Neural progenitor cell (in vitro differentiated cells): ENCODE measurements at places on chromosomes 12 and 14.
A peak's percentile ranks its signal among the peaks of the same experiment; 100 is the strongest.

GRCh38 chr12:89650239-89650638 is 58.4 kb downstream of the ATP2B1 start:
- no peak for DNase-seq

DNA sequence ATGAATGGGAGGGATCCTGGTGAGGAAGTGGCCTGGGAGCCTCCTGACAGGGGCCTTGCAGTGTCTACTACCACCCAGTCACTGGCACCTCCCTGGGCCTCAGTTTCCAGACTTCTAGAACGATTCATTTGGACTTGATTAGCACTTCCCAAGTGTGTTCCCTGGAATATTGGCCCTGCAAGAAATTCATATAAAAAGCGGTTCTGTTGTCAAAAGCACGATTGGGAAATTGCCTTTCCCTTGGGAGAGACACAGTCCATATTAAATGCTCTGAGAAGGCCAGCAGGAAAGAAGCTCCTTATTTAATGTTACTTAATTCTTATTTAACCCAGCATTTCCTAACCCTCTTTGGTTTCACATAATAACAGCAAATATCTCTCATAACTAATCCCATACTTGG is 61.9 kb downstream of the DRAM1 start:
- no peak for DNase-seq

DNA sequence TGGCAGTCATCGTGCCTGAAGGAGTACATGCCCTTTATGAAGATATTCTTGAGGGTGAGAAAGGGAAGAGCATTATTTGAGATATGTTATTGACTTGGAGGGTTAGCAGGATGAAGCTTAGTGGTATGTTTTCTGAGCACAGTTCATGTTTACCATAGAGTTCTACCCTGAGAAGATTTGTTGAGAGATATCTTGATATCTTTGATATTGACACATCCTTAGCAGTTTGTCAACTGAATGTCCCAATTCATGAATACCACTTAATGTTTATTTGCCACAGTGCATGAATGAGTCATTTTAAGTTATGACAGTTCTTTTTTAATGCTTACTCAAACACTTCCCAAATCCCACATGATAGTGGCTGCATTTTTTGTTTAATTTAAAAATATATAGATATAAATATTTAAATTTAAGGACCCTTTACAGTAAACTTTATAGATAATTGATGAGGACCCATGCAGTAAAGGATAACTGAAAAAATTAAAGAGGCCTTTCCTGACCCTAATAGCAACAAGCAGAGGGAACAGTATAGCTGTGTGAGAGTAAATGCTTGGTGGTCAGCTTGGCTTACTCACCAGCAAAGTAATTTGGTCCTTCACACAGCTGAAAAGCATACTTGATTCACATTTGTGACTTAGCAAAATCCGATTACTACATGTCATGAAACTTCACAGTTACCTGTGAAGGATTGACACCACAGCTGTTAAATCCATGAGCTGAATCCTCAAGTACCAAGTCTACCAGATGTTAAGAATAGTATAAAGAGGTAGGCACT is 25.8 kb downstream of the SLC39A9 start:
- no peak for DNase-seq

- no peak for DNase-seq
Observed at GRCh38 chr14:54730156-54730961, 163.4 kb downstream of the SAMD4A start.

- no peak for DNase-seq
Observed at GRCh38 chr14:101929946-101930345, 34.4 kb upstream of the DYNC1H1 start.

- no peak for DNase-seq
Observed at GRCh38 chr14:31877255-31877798, 199.8 kb upstream of the ARHGAP5 start.

DNA sequence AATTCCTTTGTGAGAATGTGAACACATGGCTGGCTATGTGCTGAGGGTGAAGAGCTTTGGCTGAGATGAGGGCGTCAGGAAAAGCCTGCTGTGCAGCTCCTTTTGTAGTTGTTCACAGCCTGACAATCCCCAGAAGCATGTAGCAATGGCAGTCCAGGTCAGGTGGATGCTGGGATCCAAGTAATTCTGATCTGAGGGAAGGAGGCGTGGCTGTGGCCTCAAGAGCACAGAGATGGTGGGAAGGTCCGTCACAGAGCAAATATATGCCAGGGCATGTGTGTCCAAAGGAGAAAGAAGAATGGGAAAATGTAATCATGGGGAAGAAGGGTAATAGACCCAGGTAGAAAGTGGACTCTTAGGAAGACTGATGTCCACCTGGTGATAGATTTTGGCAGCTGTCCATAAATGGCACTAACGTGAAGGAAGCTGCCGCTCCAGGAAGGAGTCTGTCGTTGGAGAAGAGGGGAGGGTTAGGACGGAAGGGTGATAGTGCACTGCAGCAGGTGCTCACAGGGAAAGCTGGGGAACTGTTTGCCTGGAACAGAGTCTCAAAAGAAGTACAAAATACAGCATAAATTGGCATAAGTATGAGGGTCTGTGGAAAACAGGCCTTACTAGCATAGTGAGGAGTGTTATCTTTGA is 13.8 kb downstream of the MGST1 start:
- DNase-seq: peak; percentile 31

DNA sequence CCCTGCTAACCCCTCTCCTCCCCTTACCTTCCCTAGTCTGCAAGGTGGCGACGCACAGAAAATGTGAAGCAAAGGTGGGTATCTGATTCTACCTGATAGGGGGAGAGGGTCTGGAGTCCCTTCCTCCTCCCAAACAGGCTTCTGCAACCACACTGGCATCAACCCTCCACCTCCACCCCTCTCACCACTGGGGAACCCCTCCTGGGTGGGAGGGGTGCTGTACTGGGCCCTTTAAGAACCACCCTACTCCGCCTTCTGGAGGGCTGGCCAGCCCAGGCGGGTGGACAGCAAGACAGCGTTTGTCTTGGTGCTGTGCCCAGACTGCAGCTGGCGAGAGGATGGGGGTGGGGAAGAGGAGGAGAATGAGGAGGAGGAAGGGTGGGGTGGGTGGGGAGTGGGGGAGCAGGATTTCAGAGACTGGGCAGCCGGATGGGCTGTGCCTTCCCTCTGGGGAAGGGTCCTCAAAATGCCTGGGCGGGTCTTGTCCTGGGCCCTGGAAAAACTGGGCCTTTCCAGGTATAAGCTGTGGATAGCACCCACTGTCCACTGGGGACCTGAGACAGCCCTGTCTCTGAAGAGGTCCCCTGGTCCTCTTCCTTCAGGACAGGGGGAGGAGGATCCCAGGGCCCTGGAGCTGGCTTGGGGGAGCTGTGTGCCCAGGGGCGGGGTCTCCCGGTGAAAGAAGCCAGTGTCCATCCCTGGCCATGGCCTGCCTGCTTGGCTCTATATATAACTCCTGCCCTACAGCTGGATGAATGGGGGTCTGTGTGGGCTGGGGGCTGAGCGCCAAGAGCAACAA is 2.8 kb downstream of the TNS2 start:
- DNase-seq: no peak

- DNase-seq: no peak
Observed at GRCh38 chr12:91618281-91618680, 435.7 kb upstream of the DCN start.

GRCh38 chr12:77845831-77846230 is 15.1 kb downstream of the NAV3 start:
- DNase-seq: no peak

DNA sequence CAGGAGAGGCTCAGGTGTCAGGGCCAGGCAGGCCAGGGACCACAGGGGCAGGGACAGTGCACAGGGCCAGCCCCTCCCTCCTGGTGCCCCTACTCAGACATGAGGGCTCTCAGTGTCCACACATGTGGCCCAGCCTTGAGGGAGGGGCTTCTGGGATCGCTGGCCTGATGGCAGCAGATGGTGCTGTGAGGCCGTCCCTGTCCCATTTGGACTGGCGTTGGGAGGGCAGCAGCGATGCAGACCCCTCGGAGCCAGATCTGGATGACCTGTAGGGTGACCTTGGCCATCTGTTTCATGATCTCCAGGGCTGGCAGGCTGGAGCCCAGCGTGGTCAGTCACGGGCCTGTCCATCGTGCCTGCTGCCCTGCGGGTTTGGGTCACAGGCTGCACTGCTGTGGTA is 377.6 kb downstream of the TMEM121 start:
- no peak for DNase-seq

DNA sequence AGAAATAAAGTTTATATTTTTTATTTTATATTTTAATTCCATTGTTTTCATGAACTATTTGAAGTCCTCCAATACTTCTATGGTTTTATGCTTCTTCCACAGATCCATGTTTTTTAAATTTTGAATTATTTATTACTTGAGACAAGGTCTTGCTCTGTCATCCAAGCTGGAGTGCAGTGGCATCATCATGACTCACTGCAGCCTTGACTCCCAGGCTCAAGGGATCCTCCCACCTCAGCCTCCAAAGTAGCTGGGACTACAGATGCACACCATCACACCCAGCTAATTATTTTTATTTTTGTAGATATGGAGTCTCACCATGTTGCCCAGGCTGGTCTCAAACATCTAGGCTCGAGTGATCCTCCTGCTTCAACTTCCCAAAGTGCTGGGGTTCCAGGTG is 28.8 kb upstream of the DLGAP5 start:
- no peak for DNase-seq
